Ammon's horn (tissue), 1 donor: ENCODE measurements at places on chromosomes 12 and 14.

- no peak for DNase-seq
Measured at GRCh38 chr14:41505491-41505890, 101.2 kb upstream of the LRFN5 start.

DNA sequence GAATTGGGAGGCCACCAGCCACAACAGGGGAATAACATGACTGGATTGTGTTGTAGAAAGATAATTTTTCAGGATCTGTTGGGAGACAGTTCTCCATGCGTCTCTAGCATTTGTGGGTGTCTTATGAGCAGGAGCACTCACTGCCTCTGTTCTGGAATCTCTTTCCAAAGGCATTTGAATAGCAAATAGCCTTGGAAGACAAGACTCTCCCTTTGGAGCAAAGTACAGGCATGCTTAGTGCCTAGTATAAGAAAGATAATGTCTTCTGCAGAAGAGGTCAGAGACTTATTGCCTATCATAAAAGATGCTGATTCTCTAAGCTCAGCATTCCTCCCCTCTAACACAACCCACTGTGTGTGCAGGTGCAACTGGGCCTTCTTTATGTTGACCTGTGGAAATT lies 58.3 kb downstream of the VCPKMT start:
- DNase-seq, result no peak

DNA sequence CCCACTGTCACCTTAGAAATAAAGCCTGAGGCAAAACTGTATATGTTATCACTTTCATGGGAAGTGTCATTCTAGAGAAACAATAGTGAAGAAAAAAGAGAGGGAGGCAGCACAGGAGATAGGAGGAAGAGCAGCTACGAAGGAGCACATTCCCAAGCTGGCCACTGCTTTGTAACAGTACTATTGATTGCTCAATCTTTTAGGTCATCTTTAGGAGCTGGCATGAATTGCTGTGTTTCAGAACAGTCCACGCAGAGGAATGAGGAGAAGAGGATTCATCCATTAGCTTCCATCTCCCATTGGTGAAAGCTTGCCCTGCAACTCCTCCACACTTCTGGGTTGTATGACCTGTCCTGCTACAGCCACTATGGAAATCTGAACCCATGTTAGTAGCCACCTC lies 372.5 kb upstream of the DDHD1 start:
- no peak for DNase-seq

DNA sequence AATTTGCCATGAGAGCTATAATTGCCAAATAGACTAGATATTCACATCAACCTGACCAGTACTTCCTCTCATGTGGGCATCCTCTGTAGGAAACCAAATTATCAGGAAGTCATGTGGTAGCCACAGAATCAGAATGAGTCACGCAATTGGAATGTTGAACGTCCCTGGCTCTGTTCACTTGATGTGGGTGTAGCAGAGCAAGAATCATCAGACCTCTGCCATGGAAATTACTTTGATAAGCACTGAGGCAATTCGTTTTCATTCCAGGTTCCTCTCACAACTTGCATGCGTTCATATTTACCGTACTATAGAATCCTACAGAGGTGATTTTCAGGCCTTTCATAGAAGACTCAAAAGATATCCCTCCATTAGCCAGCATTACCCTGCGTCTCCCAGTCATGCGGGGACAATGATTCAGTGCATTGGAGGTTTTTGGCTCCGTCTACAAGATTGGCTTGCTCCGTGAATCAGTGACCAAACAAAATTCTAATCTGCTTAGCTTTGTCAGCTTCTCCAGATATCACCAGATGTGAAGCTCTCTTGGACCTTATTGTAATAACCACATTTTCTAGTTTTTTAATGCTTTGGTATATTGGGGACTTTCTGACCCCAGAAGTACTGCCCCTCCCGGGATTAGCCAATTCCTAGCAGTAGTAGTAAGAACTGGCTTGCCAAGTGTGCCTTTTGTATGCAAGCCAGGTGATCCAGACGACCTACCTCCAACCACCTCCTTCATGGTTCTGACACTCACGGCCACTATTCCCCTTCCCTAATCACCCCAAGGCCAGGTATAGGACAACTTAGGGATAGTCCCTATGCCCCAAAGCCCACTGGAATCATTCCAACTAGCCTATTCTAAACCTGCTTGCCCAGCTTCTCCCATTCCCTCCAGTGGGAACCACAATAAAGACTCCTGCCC lies 133.4 kb downstream of the KICS2 start:
- peak; percentile 76 for DNase-seq

GRCh38 chr12:11711651-11712327 lies 62.3 kb downstream of the ETV6 start:
- DNase-seq, result no peak

DNA sequence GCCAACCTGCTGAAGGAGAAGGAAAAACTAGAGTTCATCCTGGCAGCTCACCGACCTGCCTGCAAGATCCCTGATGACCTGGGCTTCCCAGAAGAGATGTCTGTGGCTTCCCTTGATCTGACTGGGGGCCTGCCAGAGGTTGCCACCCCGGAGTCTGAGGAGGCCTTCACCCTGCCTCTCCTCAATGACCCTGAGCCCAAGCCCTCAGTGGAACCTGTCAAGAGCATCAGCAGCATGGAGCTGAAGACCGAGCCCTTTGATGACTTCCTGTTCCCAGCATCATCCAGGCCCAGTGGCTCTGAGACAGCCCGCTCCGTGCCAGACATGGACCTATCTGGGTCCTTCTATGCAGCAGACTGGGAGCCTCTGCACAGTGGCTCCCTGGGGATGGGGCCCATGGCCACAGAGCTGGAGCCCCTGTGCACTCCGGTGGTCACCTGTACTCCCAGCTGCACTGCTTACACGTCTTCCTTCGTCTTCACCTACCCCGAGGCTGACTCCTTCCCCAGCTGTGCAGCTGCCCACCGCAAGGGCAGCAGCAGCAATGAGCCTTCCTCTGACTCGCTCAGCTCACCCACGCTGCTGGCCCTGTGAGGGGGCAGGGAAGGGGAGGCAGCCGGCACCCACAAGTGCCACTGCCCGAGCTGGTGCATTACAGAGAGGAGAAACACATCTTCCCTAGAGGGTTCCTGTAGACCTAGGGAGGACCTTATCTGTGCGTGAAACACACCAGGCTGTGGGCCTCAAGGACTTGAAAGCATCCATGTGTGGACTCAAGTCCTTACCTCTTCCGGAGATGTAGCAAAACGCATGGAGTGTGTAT lies 2.4 kb downstream of the FOS start:
- DNase-seq, result no peak

GRCh38 chr14:75525969-75526368 lies 3.7 kb downstream of the BATF start:
- no peak for DNase-seq

DNA sequence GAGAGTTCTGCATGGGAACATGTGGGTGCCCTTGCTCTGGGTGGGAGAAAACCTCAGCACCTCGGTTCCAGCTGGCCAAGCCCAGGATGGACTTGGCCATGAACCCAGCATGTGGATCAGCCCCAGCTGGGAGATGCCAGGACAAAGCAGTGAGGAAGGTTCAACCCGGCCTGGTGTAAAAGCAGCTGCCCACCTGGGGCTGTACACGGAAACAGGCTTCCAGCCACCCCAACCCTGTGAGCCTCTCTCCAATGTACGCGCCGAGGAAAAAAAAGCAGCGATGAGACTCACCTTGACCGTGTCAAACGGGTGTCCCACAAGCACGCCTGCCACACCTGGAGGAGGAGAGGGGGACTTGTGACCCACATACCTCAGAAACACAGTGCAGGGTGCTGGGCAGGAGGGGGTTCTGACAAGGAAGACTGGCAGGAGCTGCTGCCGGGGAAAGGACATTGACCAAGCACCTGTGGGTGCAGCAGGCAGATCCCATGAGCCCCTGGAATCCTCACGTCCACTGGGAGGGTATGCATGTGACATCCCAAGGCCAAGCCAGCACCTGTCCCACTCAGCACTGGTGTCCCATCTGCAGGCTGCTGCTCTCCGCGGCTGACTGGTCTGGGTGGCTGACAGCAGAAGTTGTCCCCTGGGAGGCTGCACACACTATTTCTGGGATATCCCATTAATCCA lies 7.5 kb downstream of the SLC25A29 start:
- DNase-seq, result no peak

DNA sequence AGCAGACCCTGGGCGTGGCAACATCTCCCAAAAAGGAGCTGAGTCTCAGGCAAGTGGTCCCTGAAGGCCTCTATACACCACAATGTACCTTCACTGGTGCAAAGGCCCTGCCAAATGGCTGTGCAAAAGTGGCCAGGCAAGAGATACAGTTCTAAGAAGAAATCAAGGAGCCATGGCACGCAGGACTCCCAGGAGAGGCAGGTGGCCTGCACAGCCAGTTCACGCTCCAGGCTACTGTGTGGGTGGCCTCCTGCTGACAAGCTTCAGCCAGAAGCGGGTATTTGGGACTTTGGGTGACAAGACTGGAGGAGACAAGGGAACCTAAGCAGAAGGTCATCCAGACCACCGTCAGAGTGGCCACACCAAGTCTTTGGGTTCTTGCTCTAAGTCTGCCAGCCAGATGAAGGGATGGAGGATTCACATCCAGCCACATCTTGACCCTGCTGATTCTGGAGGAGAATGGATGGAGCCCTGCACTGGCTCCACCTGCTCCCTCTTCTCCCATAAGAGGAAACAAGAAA lies 20.5 kb upstream of the ZFP36L1 start:
- DNase-seq, result no peak

DNA sequence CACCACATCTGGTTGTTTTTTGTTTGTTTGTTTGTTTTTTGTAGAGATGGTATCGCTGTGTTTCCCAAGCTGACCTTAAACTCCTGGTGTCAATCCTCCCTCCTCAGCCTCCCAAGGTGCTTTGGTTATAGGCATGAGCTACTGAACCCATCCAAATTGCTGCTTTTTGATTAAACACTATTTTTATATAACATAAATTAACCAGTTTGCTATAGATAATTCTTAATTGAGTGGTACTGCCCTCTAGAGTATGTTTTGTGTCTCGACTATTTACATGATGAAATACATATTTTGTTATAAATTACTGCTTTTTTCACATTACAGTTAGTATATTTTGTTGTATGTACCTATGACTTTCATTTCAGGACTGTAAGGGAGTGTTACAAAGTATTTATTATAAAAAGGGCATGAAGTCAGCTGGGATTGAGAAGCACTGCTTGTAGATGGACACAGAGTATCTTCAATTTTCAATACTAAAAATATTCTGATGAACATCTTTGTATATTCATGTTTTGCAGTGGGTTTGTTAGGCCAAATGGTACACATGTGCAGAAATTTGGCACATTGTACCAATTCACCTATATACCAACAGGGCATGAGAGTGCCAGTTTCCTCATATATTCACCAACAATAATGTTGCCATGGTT lies 14.9 kb upstream of the SCAF11 start:
- DNase-seq, result no peak

- no peak for DNase-seq
Measured at GRCh38 chr12:131030472-131031328, 77.0 kb downstream of the ADGRD1 start.

DNA sequence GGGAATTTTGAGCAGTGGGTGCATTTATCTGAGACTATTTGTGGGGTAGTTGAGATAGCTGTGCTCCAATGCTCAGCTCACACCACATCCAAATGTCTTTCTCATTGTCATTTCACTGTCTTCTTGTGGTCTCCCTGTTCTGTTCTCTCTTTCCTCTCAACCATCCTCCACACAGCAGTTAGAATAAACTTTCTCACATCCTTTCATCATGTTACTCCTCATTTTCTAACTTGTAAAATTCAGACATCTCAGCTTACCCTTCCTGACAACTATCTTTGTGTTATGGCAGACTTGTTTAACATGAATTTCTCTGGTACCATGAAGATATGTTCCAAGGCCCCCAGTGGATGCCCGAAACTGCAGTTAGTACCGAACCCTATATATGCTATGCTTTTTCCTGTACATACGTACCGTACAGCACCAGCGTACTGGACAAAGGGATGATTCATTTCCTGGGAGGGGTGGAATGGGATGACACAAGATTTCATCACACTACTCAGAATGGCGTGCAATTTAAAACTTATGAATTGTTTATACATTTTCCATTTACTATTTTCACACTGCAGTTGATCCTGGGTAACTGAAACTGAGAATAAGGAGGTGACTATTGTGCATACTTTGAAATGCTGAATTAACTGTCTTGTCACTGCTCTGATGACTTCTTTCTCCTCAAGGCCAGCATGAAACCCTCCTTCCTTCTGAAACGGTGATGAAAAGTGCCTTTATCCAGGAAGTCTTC lies 177.1 kb upstream of the SLC38A2 start:
- DNase-seq, result no peak

GRCh38 chr12:80373666-80374065 lies 70.4 kb upstream of the PTPRQ start:
- no peak for DNase-seq

- DNase-seq, result no peak
Measured at GRCh38 chr12:3683670-3684069, 69.2 kb downstream of the CRACR2A start.

GRCh38 chr12:43099691-43100163 lies 452.3 kb downstream of the ADAMTS20 start:
- DNase-seq, result no peak

- DNase-seq, result no peak
Measured at GRCh38 chr12:54372113-54372806, 8.0 kb upstream of the GPR84 start.

DNA sequence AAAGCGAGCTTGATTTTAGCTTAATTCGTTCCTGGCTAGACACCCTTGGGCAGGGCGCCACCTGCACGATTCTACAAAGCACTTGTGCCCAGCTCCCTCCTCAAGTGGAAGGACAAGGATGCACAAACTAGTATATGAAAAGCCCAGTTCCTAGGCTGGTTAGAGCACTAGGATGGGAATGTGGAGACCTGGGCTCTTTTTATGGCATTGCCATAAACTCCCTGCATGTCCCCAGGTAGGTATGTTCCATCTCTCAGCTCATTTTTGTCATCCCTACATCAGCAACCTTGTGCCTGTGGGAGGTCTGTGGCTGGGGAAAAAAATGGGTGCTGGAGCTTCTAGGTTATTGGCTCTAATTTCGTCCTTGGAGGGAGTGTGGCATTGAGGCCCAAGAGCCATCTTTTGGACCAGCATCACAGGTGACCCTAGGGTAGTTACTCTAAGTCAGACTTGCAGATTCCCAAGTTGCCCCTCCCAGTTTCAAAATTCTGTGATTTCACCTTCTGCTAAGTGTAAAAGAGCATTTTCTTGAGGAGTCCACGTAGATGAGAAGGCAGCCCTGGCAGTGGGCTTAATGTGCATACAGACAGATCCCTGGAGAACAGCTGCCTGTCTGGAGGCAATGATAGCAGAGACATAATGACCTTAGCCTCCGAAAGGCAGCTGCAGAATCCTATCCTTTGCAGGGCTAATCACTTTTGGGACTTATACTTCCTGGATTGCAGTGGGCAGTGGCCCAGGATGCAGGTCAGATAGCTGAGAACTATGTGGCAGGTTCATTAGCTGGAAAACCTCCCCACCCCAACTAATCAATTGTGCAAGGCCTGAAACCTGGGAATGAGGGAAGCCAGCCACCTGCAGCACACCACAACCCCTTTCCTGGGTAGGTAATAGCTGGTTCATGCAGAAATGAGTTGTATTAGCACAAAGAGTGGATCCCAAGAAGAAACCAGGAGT lies 47.6 kb upstream of the BDKRB2 start:
- DNase-seq, result no peak

- no peak for DNase-seq
Measured at GRCh38 chr12:79643821-79644220, 46.9 kb downstream of the PAWR start.

- DNase-seq, result no peak
Measured at GRCh38 chr12:56670836-56671235, 17.2 kb downstream of the PTGES3 start.

- no peak for DNase-seq
Measured at GRCh38 chr14:71380271-71380670, 473.0 kb downstream of the PCNX1 start.

GRCh38 chr12:127241072-127241817 lies 1025.7 kb upstream of the TMEM132C start:
- DNase-seq, result no peak
